Epithelial cell of prostate (primary cell): ENCODE measurements at places on chromosomes 13 and 19.

- DNase-seq, result no peak
Observed at GRCh38 chr19:38233740-38234251, 9.8 kb upstream of the DPF1 start.

DNA sequence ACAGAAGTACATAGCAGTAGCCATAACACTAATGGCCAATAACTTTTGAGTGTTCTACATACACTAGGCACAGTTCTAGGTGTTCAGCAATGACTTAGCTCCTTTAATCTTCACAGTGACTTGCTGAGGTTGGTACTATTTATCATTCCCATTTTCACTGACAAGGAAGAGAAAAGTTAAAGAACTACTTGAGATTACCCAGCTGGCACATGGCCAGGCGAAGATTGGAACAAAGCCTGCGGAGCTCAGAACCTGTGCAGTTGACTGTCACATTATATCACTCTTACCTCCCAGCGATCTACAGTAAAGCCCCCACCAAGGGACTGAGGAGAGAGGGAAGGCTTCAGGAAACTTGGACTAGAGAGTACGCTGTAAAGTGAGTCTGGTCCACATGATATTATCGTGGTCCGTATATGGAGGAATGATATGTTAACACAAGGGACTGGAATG lies 42.4 kb upstream of the WDFY2 start:
- DNase-seq, result no peak

DNA sequence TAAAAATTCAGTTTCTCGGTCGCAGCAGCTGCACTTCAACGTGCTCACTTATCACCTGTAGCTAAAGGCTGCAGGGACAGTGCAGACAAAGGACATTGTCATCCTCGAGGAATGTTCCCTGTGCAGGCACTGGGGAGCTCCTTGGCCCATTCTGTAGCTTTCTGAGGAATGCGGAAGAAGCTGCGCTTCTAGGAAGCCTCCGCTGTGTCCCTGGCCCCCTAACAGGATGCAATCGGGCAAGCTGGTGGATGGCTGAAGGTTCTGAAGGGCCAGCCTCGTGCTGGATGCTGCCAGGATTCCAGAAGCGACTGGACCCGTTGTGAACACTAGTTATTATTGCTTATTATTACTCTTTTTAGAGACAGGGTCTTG lies 8.1 kb downstream of the ANO8 start:
- no peak for DNase-seq

- no peak for DNase-seq
Observed at GRCh38 chr13:99704390-99704789, 203.1 kb downstream of the TM9SF2 start.

DNA sequence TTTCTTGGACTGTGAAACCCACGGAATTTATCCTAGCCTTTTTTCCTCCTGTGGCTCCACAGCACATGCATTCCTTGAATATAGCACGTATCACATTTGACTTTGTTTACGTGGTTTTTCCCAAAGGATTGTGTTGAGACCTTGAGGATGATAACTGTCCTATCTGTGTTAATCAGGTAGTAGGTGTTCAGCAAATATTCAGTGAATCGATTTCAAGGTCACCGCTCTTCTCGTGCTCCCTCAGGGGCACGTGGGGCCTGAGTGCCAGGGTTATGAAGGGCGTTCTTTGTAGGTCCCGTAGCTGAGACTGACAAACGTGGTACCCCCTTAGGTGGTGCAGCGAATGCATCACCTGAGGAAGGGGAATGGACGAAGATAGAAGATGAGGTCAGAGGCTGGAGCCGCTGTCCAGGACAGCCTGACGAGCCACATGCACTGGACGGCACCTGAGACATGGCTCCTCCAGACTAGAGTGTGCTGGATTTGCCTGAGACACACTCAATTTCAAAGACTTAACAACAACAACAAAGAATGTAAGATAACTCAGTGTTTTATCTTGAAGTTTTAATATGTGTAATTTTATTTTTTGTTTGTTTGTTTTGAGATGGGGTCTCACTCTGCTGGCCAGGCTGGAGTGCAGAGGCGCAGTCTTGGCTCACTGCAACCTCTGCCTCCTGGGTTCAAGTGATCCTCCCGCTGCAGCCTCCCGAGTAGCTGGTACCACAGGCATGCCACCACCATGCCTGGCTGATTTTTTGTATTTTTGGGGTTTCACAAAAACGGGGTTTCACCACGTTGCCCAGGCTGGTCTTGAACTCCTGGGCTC lies 131.2 kb upstream of the RNF113B start:
- DNase-seq, result no peak

DNA sequence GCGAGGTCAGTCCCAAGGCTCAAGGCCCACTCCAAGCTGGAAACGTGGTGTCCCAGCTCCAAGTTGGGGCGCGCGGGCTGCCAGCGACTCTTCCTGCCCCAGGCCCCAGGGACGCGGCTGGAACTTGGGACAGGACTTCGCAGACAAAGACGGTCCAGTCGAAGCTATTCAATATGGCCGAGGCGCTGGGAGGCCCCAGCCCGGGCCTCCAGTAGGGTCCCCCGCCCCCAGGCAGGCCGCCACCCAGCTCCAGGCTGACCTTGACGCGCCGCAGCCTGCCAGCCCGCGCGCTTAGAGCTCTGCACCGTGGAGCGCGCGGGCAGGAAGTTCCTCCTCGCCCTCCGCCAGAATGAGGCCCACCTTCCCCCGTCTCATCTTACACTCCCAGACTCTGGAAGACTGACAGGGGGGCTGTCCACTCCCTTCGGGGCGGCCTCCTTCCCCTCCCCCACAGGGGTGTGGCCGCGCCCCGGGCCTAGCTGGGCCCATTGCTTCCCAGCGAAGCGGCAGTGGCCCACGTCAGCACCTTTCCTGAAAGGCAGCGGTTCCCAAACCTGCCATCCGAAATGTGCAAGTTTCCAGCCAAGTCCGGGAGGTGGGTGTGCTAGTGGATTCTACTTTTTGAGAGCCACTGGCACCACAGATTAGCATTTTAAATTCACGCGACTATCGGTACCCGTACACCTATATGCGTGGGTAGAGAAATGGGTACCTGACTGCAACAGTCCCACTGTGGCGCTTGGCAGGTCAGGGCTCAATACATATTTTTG lies at the start of gene CCDC8:
CCDC8 (minus strand) TSS at position 303 of the 770 bp plus-strand sequence. CDS start 754 bp downstream, outside the sequence.
- DNase-seq, result peak; percentile 22

DNA sequence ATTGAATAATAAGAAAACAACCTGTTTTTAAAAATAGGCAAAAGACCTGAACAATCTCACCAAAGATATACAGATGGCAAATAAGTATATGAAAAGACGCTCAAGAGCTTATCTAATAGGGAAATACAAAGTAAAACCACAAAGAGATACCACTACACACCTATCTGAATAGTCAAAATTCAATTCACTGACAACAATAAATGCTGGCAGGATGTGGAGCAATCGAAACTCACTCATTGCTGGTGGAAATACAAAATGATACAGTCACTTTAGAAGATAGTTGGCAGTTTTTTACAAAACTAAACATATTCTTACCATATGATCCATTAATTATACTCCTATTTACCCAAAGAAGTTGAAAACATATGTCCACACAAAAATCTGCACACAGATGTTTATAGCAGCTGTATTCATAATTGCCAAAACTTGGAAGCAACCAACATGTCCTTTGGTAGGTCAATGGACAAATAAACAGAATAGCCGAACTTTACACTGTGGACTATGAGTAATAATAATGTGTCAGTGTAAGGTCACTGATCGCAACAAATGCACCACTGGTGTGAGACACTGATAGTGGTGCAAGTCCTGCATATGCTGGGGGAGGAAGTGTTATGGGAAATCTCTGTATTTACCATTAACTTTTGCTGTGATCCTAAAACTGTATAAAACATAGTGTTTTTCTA lies 20.8 kb downstream of the ZC3H13 start:
- no peak for DNase-seq

- DNase-seq, result no peak
Observed at GRCh38 chr13:110561344-110562035, at the start of gene RAB20. TSS of gene RAB20 (minus strand) at chr13:110561722. CDS start at chr13:110561519, 203 bp downstream.

GRCh38 chr19:54162884-54163283 lies 3.4 kb upstream of the LENG1 start:
- no peak for DNase-seq

GRCh38 chr13:99614465-99614885 lies 113.2 kb downstream of the TM9SF2 start:
- DNase-seq, result peak; percentile 59

DNA sequence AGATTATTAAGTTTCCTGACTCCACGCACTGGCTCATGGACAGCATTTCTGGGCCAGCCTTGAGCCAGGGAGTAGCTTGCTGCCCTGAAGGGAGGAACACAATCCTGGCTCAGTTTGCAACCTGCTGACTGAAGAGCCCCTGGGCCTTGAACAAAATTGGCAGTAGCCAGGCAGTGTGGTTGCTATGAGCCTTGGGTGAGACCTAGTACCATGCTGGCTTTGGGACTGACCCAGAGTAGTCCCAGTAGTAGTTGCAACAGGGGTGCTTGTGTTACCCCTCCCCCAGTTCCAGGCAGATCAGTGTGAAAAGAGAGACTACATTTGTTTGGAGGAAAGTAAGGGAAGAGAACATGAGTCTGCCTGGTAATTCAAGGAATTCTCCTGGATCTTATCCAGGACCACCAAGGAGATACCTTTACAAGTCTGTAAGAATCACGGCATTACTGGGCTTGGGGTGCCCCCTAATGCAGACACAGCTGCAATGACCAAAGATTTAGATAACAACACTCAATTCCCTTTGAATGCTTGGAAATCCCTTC lies 22.0 kb downstream of the ITGBL1 start:
- DNase-seq, result no peak

GRCh38 chr13:86731987-86732386 lies 932.8 kb upstream of the SLITRK6 start:
- DNase-seq, result no peak

- no peak for DNase-seq
Observed at GRCh38 chr13:32585550-32586079, 637 bp upstream of the PDS5B start.

DNA sequence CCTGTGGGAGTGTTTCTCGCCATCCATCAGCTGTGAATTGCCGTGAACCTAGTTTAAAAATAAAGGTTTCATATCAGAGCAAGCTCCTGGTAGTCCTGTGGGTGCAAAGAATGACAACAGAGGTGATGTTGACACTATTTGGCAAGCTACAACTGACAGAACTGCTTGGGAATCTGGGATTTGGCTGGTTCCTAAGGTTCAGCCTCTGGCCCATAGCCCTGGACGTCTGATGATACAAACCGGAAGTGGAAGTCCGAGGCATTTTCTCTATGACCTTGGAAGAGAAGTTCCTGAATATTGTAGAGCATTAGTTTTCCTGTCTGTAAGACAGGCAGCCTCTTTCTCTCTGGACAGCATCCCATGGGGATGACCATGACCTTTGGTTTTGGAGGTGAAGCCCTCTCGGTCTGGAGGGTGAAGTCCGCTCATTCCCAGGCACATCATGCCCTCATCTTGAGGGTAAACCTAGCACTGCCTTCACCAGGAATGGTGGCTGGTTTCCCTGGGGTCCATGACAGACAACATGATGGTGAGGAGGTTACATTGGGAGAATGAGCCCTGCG lies 29.1 kb downstream of the GATAD2A start:
- no peak for DNase-seq

- no peak for DNase-seq
Observed at GRCh38 chr19:45623984-45624383, 15.2 kb downstream of the EML2 start.

GRCh38 chr13:94798738-94799137 lies 86.4 kb upstream of the SOX21 start:
- DNase-seq, result no peak

GRCh38 chr13:46947425-46948191 lies 50.8 kb upstream of the HTR2A start:
- no peak for DNase-seq

GRCh38 chr13:100514788-100515409 lies 73.7 kb downstream of the GGACT start:
- DNase-seq, result no peak

DNA sequence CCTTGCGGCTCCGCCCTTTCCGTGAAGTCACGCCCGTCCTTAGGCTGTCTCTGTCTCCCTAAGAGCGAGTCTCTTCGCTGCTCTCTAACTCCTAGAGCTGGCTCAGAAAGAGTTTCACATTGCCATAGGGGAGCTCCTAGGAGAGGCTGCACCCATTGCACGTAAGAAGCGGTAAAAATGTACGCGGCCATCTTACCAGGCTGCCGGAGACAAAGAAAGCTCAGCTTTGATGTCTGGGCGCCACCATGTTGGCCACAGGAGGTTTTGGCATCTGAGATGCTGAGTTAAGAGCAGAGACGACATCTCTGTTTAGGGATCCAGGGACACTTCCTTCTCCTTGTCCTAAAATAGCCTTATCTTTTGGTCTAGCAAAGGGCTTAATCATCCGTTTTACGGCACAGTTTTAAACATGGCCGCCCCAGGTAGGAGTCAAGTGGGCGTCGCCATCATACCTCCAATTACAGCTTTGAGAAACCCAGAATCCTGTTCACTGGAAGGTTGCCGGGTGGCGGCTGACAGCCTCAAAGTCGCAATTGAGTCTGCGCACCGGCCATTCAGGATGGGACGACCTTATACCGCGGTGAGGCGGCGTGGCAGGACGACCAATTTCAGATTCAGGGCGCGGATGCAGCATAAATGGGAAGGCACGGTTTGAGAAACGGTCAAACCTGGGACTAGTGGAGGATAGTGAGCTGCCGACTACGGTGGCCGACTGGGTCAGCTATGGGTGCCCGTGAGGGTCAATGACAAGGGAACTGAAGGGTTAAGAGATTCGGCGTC lies at the start of gene ZNF793:
ZNF793 (plus strand) TSS at position 553 of the 780 bp plus-strand sequence. CDS start 16,501 bp downstream, outside the sequence.
- peak; percentile 57 for DNase-seq

DNA sequence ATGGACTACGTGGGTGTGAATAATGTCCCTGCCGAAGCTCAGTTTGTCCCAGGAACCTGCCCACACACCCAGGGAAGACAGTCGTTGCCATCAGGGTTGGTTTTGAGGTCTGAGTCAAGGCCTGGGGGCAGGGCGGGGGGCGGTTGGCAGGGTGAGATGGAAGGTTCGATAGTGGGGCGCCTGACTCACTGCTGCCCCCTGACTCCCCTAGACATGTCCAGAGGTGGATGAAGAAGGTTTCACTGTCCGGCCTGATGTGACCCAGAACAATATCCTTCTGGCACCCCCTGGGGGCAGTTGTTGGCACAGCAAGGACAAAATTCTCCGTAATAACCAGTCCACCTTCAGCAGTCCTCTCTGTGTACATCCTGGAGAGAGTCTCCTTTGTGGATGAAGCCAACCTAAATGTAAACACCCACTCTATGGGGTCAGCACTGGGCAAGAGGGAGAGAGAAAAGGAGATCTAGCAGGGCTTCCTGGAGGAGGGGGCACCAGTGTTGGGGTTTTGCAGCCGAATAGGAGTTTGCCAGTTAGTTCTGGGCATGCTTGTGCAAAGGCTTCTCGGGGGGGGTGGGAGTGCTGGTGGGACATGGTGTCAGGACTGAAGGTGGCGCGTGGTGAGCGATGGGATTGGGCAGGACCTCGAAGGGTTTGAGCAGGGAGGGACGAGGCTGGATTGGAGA lies 19.6 kb upstream of the B3GNT3 start:
- no peak for DNase-seq

GRCh38 chr13:50700664-50701305 lies 142.7 kb downstream of the DLEU7 start:
- DNase-seq, result no peak
